ENCODE measurements at places on chromosomes 5 and 9. TPM values are rescaled to one million over a fixed set of nuclear protein-coding genes. Genes with fewer than 3 reads are reported as not detected.
A peak's percentile ranks its signal among the peaks of the same experiment; 100 is the strongest.

GRCh38 chr5:90740244-90740799, 181.7 kb downstream of the ADGRV1 start:
- no peaks in the 10 kb centered on the region for H3K27me3 ChIP-seq
- no peaks in the 10 kb centered on the region for H3K4me1 ChIP-seq
- H3K36me3 ChIP-seq, result no peaks in the 10 kb centered on the region
- no peak for DNase-seq
- H3K4me3 ChIP-seq, result no peak overlapping the region

GRCh38 chr9:14633148-14633547, 60.1 kb downstream of the ZDHHC21 start:
- H3K4me3 ChIP-seq, result no peak overlapping the region
- H3K27ac ChIP-seq, result no peak overlapping the region
- H3K36me3 ChIP-seq, result no peaks in the 10 kb centered on the region
- no peak for DNase-seq

- H3K36me3 ChIP-seq, result peaks cover 31% of the 10 kb centered on the region
- H3K4me1 ChIP-seq, result peaks cover 13% of the 10 kb centered on the region
- peak; percentile 85 for DNase-seq
- H3K27ac ChIP-seq, result peak overlapping the region; percentile 95
- H3K4me3 ChIP-seq, result peak overlapping the region; percentile 88
Measured at GRCh38 chr9:127734247-127734746, 797 bp downstream of the TOR2A start.

GRCh38 chr5:438481-438981, 4.4 kb upstream of the EXOC3 start:
- no peak for DNase-seq
- H3K4me3 ChIP-seq, result no peak overlapping the region
- no peaks in the 10 kb centered on the region for H3K27me3 ChIP-seq
- peaks cover 13% of the 10 kb centered on the region for H3K4me1 ChIP-seq

DNA sequence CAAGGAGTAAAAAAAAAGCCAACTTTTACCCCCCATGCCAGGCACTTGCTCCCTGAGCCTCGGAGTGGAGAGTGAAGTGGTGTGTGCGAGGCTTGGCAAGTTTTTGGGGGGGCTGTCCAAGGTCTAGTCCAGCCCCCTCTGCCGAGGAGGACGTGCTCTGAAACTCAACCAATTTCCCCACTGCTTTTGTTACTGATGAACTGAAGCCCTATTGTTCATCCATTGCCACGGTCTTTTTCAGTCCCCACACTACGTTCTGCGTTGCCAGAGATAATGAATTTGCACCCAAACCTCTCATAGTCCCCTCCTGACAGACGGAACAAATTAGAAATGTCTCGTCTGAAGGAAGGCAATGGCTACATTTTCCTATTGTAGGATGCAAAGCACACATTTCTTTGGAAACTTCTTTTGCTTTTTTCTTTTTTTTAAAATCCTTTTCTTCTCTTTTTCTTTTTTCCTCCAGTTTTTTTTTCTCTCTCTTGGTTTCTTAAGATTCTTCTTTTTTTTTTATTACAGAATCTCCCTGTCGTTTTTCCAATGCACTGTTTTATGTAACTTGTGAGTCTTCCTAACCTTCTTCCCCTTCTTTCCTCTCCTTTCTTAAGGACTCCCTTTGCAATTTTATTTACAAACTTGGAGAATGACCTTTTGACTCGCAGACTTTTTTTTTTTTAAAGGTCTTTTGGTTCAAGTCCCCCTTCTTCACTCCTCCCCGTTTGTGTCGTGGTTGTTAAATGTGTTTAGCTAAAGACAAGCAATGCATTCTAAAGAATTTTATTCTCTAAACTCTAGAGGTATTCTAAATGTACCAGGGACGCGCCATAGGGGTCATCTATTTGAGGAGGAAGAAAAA, 209.5 kb downstream of the MEF2C start:
- DNase-seq, result no peak
- no peaks in the 10 kb centered on the region for H3K36me3 ChIP-seq
- H3K27me3 ChIP-seq, result peaks cover 10% of the 10 kb centered on the region
- no peak overlapping the region for H3K27ac ChIP-seq
- peaks cover 22% of the 10 kb centered on the region for H3K4me1 ChIP-seq

DNA sequence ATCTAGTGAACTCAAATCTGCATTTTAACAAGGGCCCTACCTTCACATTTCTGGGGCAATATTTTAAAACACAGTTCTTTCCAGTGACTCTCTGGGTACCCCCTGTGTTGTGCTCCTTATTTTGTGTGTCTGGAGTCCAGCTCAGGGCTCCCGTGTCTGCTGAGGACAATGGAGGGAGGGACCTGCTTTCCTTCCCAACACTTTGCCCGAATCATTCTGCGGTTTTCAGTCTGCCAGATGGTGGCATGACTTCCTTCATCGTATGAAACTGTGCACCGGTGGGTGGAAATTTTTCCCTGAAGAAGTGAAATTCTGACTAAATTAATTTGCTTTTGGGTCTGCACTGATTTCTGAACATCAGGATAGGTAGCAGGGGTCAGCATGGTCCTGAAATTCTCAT, 153.6 kb upstream of the CD180 start:
- H3K4me1 ChIP-seq, result peaks cover 7% of the 10 kb centered on the region
- H3K27me3 ChIP-seq, result no peaks in the 10 kb centered on the region
- no peaks in the 10 kb centered on the region for H3K36me3 ChIP-seq
- H3K27ac ChIP-seq, result peak overlapping the region; percentile 39

DNA sequence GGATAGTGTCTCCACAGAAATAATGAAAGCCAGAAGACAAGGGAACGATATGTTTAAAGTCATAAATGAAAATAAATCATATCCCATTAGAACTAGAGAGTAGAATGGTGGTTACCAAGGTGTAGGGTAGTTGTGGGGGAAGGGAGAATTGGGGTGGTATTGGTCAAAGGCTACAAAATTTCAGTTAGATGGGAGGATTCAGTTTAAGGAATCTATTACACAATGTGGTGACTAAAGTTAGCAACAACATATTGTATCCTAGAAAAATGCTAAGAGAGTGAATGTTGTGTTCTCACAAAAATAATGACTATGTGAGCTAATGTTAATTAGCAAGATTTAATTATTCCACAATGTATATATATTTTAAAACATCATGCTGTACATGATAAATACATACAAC, 27.8 kb upstream of the LARP1 start:
- H3K27me3 ChIP-seq, result no peaks in the 10 kb centered on the region
- no peak overlapping the region for H3K27ac ChIP-seq

DNA sequence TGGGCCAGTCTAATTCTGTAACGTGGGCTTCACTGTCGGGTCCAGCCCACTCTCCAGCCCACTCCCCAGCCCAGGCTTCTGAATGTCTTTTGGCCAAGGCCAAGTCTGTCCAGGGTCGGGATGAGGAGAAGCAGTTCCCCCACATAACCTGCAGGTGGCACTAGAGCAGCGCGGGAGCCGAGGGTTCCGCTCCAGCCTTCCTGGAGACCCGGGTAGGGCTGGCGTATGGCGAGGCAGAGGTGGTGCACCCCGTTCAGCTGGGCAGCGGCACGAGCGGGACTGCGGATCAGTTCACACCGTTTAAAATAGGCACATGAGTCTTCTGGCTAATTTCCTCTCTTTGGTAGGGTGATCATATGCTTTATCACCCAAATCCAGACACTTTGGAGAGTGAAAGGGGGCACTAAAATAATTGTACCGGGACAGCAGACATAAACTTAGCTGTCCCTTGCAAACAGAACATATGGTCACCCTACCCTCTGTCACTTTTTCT, 185.9 kb downstream of the MSX2 start:
- DNase-seq, result peak; percentile 48
- no peak overlapping the region for H3K4me3 ChIP-seq
- no peak overlapping the region for H3K27ac ChIP-seq
- H3K36me3 ChIP-seq, result no peaks in the 10 kb centered on the region

GRCh38 chr5:171743436-171744076, 42.1 kb upstream of the SMIM23 start:
- DNase-seq, result no peak
- no peaks in the 10 kb centered on the region for H3K36me3 ChIP-seq
- H3K27ac ChIP-seq, result no peak overlapping the region
- no peak overlapping the region for H3K4me3 ChIP-seq
- H3K4me1 ChIP-seq, result no peaks in the 10 kb centered on the region

- no peaks in the 10 kb centered on the region for H3K4me1 ChIP-seq
- H3K27ac ChIP-seq, result no peak overlapping the region
- H3K36me3 ChIP-seq, result no peaks in the 10 kb centered on the region
- no peaks in the 10 kb centered on the region for H3K27me3 ChIP-seq
- no peak for DNase-seq
Measured at GRCh38 chr9:87481890-87482855, 15.5 kb upstream of the DAPK1 start.

- H3K27me3 ChIP-seq, result no peaks in the 10 kb centered on the region
- H3K4me3 ChIP-seq, result no peak overlapping the region
- H3K4me1 ChIP-seq, result no peaks in the 10 kb centered on the region
- no peaks in the 10 kb centered on the region for H3K36me3 ChIP-seq
- DNase-seq, result no peak
- H3K27ac ChIP-seq, result no peak overlapping the region
Measured at GRCh38 chr5:175325681-175326080, 118.3 kb downstream of the DRD1 start.

DNA sequence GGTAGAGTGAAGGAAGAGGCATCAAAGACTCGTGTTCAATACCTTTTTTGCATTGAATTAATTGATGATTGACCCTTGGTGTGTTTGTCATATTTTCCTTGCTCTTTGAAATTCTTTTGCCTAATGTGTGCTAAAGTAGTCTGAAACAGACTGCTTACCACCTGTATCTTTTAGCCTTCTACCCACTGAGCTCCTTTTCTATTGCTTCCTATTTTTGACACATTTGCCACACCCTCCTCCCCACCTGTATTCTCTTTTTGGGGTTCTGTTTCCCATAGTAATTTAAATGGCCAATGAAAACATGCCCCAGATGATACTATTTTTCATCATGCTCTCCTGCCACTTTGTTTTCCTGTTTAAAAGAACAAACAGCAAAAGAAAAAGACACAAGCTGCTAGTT, 78.5 kb downstream of the ZCCHC7 start:
- H3K27me3 ChIP-seq, result no peaks in the 10 kb centered on the region
- H3K4me1 ChIP-seq, result no peaks in the 10 kb centered on the region
- no peaks in the 10 kb centered on the region for H3K36me3 ChIP-seq
- DNase-seq, result no peak

DNA sequence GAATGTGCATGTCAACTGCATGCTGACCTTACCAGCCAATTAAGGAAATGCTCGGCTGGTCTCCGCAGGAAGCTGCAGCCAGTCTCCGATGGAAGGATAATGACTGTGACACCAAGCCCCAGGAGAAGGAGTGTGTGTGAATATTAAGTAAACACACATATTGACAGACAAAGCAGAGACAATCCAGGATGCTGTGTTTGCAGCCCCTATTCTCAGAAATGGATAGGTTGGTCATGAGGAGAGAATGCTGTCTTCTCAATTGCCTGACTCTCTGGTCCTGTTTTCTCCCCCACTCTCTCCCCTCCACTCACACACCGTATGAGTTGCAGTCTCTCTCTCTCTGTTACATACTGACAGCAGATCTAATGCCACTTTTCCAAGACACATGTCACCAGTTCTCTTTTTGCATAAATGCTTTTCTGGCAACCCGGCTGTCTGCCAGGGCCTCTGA, 85.7 kb downstream of the EPB41L4A start:
- no peak overlapping the region for H3K27ac ChIP-seq
- no peaks in the 10 kb centered on the region for H3K27me3 ChIP-seq
- no peaks in the 10 kb centered on the region for H3K36me3 ChIP-seq
- H3K4me3 ChIP-seq, result no peak overlapping the region
- no peak for DNase-seq

DNA sequence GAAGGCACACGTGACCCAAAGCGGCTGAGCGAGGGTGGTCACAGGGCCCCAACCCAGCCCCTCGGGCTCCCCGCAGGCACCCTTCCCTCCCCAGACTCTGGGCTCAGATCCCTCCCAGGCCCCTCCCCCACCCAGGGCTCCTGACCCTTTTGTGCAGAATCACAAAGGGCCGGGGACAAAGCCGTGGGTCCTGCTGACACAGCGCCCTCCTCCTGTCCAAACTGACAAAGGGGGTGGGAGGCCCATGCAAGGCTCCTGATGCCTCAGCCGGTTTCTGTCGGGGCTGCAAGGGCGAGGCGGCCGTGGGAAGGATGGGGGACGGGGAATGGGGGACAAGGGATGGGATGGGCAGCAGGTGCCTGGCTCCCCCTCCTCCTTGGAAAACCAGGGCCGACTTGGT, 43.5 kb upstream of the UBAC1 start:
- H3K36me3 ChIP-seq, result peaks cover 10% of the 10 kb centered on the region
- H3K27me3 ChIP-seq, result no peaks in the 10 kb centered on the region
- peak; percentile 54 for DNase-seq
- H3K4me1 ChIP-seq, result peaks cover 21% of the 10 kb centered on the region
- H3K27ac ChIP-seq, result peak overlapping the region; percentile 67

DNA sequence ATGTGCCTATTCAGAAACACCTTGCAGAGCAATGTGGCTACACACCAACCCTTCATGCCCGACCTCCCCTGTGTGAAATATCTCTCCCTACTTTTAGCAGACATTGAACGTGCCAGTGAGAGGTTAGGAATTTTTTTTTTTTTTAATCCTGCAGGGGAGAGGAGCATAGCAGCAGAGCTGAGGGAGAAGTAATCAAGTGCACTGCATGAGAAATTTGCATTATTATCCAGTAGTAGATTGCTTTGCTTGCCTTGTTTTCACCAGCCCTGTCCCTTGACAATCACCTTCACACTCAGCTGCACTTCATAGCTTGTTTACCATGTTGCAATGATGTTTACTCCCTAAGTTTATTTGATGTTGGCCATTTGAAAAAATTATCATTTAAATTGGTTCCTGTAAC, 489.6 kb upstream of the ZNF608 start:
- no peak for DNase-seq
- no peak overlapping the region for H3K4me3 ChIP-seq
- H3K36me3 ChIP-seq, result no peaks in the 10 kb centered on the region
- H3K4me1 ChIP-seq, result no peaks in the 10 kb centered on the region
- H3K27me3 ChIP-seq, result no peaks in the 10 kb centered on the region

DNA sequence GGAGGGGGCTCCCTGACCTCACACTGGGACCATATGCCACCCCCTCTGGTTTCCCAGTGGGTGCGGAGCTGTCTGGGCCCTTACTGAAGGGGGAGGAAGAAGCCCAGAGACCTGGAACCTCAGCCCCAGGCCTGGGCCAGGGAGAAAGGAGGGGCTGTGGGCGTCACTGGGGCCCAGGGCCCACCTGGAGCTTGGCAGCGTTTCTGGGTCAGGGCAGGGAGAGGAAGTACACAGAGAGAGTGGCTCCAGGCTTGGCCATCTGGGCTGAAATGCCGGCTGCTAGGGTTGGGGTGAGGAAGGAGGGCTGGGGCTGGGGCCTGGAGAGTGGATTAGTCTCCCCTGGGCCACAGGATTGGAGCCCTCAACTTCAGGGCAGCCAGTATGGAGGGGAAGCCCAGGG, 6.4 kb upstream of the DAB2IP start:
- peaks cover under 1% of the 10 kb centered on the region for H3K4me1 ChIP-seq
- H3K27ac ChIP-seq, result no peak overlapping the region
- H3K36me3 ChIP-seq, result no peaks in the 10 kb centered on the region
- no peaks in the 10 kb centered on the region for H3K27me3 ChIP-seq
- H3K4me3 ChIP-seq, result no peak overlapping the region
- DNase-seq, result no peak

The ZNF300 gene
- total RNA-seq, result 1.2 TPM

The CTXN3 gene
- total RNA-seq, result not detected

The DNM1 gene
- total RNA-seq, result 17.8 TPM

The MACIR gene
- total RNA-seq, result 5.5 TPM

The AGXT2 gene
- not detected for total RNA-seq

The ANKRD34B gene
- total RNA-seq, result not detected

The AJM1 gene
- 7.3 TPM for total RNA-seq

Measured in upper lobe of left lung (tissue), 6 donors.